H1 (cell line): ENCODE measurements at places on chromosomes 11 and 22. TPM values are rescaled to one million over a fixed set of nuclear protein-coding genes. Genes with fewer than 3 reads are reported as not detected.
A peak's percentile ranks its signal among the peaks of the same experiment; 100 is the strongest.

DNA sequence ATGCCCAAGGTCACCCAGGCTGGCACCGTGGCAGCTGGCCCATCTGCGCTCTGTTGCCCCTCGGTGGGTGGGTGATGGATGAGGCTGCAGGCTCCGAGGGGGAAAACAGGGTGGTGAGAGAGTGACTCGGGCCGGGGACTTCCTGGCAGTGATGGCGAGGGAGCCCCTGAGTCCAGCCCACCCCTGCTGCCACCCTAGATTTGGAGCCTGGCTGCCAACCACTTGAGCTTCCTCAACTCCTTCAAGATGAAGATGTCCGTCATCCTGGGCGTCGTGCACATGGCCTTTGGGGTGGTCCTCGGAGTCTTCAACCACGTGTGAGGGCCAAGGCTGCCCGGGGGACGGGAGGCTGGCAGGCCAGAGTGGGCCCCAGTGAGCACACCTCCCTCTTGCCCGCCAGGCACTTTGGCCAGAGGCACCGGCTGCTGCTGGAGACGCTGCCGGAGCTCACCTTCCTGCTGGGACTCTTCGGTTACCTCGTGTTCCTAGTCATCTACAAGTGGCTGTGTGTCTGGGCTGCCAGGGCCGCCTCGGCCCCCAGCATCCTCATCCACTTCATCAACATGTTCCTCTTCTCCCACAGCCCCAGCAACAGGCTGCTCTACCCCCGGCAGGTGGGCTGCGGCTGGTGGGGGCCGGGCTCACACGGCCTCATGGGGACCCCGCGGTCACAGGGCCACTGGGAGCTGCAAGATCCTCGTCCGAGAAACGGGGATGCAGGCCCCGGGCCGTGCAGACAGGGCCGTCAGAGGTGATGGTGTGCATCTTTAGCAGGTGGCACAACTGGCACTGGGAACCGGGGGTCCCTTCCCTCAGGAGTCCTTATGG, 10.1 kb downstream of the TCIRG1 start:
- no peak for DNase-seq

GRCh38 chr22:36924151-36924698, 10.8 kb downstream of the CSF2RB start:
- DNase-seq: no peak

- DNase-seq: no peak
These were observed 6.0 kb upstream of the LIF start for GRCh38 chr22:30252411-30253204.

GRCh38 chr11:134853992-134854991, 442.2 kb upstream of the B3GAT1 start:
- DNase-seq: no peak

The SIAE gene
- total RNA-seq: 1.7 and 2.3 TPM in 2 replicates

- DNase-seq: no peak
These were observed 114.9 kb downstream of the FANCF start for GRCh38 chr11:22510741-22511140.

The MRGPRE gene
- not detected in 2 replicates for total RNA-seq

The OR51E2 gene
- total RNA-seq: not detected in 2 replicates

GRCh38 chr11:59918987-59919589, 19.1 kb upstream of the OOSP1 start:
- peak; percentile 55 for DNase-seq

GRCh38 chr11:69333879-69334278, 39.9 kb downstream of the MYEOV start:
- no peak for DNase-seq

DNA sequence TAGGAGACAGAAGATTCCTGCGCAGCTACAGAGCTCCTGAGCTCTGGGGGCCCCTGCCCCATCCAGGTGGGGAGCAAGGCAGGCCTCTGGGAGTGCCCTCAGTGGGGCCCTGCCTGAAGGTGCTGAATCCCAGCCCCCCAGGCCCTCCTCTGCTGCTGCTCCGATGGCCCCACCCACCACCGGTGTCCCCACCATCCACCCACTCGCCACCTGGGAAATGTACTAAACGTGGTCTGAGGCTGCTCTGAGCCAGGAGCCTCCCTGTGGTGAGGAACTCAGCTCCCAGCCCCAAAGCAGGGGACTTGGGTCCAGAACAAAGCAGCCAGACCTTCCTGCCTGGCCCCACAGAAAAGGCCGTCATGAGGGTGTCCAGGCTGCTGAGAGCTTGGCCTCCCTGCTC, 289.4 kb downstream of the CTTN start:
- no peak for DNase-seq

DNA sequence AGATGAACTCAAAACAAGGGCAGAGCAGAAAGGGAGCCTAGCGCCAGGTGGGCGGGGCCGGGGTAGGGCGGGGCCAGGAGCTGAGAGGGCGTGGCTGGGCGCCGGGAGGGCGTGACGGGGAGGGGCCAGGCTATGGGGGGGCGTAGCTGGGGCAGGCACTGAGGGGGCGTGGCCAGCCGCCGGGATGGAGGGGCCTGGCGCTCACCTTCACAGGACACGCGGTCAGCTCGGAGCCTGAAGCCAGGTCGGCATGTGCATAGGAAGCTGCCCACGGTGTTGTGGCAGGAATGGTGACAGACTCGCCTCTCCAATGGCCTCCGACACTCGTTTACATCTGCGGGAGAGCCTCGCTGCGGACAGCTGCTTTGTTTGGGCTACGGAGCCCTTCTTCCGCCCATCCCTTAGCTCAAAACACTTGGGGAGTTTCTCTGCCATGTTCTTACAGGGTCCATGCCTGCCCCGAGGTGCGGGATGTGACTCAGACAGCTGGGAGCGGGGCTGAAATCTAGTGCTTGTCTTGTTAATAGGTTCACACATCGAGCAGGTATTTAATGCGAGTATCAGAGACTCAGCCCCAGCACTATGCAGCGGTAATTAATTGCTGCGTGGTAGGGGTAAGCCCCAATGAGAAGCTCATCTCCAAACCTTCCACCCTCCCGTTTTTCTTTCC, 13.4 kb downstream of the VWCE start:
- peak; percentile 96 for DNase-seq

DNA sequence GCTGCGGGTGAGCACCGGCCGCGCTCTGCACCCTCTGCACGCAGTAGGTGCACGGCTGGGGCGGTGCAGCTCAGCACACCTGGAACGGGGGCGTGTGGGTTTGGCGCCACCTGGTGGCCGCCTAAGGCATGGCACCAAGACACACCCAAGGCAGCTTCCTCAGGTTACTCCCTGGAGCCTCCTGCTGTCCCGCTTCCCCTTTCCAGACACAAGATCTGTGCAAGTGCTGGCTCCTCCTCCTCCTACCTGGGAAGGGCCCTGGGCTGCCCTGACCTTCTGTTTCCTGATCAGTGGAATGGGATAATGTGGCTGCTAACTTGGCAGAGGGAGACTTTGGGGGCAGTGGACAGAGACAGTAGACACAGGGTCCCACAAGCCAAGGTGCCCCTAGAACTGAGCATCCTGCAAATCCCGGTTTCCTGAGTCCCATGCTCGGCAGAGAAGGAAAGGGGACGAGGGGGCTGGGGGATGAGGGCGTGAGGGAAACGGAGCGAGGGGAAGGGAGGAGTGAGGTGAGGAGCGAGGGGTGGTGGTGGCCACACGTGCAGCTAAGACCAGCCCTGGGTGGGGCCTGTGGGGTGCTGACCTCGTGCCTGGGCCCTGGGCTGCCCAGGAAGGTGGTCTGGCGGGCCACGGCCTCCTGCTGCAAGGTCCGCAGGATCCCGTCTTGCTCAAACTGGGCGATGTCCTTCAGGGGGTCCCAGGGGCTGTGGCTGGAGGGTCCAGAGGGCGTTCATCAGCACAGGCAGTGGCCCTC, 34.8 kb upstream of the CARS1 start:
- DNase-seq: peak; percentile 94

DNA sequence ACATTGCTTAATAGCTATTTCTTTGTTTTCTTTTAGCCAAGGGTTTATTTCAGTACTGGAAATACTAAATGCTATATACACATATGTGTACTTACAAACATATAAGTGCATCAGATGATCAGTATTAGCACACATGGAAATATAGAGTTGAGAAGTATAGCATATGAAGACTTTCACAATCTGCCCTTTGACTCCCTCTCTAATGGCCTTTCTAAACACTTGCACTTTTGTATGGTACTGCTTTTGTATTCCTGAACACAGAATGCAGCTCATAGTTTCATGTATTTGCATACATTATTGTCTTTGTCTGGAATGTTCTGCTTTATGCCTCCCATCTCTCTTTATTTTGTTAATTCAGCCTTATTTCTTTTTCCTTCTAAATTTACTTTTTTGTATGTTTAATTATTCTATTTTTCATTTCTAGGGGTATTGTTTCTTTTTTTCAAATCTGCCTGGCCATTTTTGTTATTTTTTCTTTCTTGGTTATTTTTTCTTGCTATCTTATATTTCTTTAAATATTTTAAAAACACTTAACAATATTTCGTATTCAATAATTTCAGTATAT, 28.8 kb downstream of the ACER3 start:
- no peak for DNase-seq
